ENCODE measurements at places on chromosomes 16 and 17.

- no peak for DNase-seq
Measured at GRCh38 chr16:3305109-3306068, at the start of the genes TIGD7 and ZNF75A. Gene TIGD7, minus strand, starts transcription at chr16:3305430. Its CDS starts 4,816 bp downstream, at chr16:3300614. Gene ZNF75A, plus strand, starts transcription at chr16:3305497. Its CDS starts 2,932 bp downstream, at chr16:3308429.

DNA sequence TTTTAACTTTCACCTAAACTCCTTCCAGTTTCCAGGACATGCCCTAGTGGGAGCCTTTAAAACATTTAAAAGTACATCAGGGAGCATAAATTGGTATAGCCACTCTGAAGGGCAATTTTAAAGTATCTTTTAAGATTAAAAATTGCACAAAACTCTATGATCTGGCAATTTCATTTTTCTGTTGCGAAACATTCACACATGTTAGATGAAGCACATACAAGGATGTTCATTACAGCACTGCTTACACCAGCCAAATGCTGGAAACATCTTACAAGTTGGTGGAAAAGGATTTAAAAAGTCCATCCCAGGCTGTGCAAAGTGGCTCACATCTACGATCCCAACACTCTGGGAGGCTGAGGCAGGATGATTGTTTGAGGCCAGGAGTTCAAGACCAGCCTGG lies 26.4 kb upstream of the LONP2 start:
- DNase-seq: no peak

DNA sequence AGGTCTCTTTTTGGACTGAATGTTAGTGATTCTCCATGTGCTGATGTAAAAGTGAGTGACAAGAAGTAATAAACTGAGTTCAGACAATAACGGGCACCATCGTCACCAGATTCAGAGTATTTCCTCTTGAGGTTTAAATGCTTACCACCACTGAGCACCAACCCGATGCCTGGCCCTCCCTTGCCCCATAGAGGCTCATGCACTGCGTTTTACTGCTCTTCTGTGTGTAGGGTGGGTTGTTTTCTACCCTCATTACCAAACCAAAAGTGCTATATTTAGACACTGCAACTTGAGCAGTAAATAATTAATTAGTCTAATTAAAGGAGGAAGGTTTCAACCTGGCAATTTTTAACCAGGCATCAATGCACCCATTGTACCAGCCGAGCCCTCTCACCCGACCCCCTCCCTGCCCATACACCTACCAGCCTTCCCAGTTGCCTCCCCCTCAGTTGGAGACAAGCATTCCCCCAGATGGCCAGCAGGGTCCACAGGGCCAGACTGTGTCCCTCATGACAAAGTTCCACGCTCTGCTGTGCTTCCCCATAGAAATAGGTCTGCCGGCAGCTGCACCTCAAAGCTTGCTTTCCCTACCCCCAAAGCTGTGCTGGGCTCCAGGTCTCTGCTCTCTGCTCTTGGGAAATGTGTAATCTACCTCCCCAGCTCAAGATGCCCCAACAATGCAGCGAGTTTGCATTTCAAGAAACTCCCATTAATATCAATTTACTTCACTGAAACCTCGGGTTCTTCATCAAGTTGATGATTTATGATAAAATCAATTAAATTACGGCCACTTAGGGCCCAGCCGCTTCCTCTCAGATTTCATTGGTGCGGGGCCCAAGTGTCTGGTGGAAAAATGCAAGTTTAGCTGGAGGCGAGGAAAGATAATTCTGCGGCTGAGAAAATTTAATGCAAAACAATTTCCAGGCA lies 16.0 kb downstream of the HOXB4 start:
- no peak for DNase-seq

GRCh38 chr16:20510323-20510722 lies 59.0 kb downstream of the ACSM2A start:
- no peak for DNase-seq

DNA sequence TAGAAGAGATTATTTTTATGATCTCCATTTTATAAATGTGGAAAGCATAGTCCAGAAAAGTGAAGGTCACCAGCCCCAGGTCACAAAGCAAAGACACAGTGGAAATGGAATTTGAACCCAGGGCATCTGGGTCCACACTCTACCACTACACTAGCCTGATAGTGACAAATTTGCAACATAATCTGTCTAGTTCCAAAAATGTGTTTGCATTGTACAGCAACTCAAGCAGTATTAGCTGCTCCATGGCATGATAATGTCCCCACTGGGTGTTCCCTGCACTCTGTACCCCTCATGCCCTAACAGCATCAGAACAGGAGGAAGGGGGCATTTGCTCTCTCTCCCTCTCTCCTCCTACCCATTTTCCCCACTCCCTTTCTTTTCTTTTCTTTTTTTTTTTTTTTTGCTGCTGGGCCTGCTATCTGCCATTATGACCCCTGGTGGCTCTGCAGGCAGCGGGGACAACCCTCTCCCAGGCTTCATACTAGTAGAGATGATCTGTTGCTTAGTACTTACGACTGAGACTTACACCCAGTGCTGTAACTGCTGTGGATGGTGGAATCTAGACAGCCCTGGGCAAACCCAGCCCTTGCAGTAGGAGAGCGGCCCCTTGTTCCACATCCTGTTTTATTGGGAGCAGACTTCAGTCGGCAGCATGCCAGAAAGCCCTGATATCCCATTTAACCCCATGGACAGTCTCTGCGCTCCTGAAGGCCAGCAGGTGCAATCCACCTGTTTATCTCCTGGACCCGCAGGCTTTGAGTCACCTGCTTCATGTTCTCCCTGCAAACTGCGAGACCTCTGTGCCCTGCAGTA lies 306.3 kb downstream of the SOX9 start:
- no peak for DNase-seq

GRCh38 chr16:86231321-86231995 lies 278.9 kb upstream of the FOXF1 start:
- no peak for DNase-seq

DNA sequence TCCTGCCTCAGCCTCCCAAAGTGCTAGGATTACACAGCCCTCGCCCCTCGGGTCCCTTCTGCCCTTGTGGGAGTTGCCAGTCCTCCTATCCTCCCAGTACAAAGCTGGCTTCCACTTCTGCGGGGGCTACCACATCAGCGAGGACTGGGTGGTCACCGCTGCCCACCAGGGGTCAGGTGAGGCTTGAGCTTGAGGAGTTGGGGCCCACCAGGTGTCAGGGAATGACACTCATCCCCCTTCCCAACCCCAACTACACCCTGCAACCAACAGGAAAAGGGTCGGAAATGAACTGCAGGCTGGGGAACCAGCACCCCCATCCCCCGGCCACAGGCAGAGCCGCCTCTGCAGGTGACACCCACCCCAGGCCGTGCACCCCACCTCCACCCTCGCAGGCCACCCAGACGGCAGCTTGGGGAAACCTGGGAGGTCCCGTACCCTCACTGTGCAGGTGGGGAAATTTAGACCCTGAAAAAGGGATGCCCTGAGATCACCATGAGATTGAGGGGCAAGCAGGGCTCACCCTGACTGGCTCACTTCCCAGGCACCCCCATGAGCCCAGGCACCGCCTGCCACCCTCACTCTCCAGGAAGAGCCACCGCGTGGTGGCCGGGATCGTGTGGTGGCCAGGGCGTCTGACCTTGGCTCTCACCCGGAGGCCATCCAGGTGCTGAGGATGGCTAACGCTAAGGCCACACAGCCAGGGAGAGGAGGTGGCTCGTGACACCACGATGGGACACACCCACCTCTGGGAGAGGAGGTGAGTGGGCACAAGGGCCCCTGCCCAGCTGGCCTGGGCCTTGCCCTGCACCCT lies 8.0 kb downstream of the CTRB1 start:
- no peak for DNase-seq

DNA sequence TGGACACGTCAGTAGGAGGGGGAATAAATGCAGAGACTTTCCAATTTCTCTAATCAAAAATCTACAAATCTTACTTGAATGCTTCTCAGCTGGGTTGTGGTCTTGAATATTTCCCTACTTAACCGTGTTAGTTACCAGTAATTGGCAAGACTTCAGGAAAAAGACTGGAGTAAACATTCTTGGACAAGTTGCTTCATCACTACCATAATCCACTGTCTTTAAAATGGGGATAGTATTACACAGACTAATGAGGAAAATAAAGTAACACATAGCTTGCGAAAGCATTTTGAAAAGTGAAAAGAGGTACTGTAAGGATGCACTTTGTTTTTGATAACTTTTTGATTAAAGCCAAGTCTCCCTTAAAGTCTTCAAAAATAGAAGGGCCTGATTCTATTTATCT lies 18.4 kb downstream of the MYH1 start:
- DNase-seq: no peak

- DNase-seq: no peak
Measured at GRCh38 chr16:24572069-24572468, 32.7 kb downstream of the RBBP6 start.

All from vagina (tissue), 2 donors.